ENCODE measurements at places on chromosomes 4 and X.

GRCh38 chrX:149490100-149490499 is 15.0 kb downstream of the IDS start:
- DNase-seq: no peak

- DNase-seq: no peak
Measured at GRCh38 chr4:52675111-52675510, 16.0 kb upstream of the USP46 start.

DNA sequence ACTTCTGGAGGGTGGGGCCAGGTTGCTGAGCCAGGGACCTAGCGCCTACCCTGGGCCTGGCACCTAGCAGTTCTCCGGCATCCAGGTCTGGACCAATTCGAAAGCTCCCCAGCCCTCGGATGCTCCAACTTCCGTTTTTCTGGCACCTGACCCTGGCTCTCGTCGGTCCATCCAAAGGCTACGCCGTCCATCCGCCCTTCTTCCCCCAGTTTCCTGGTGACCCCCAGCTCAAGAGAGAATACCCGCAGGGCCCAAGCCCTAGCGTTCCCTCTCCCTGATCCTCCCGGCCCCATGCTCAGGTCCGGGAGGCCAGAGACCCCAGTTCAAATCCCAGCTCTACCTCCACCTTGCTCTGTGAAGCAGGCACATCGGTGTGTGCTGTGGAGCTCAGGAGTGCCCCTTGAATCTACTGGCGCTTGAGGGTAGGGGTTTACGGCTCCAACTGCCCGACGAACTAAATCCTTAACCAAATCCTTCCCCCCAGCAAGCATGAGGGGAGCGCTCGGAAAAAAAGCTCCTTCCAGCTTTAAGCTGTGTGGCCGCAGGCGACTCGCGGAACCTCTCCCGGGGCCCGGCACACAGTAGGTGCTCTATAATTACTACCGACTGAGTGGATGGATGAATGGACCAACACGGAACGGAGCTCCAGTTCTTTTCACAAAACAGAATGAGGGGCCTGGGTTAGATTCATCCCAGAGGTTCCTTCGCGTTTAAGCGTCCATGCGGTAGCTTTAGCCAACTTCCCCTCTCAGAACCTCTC is 1.1 kb downstream of the CRMP1 start:
- DNase-seq: no peak

DNA sequence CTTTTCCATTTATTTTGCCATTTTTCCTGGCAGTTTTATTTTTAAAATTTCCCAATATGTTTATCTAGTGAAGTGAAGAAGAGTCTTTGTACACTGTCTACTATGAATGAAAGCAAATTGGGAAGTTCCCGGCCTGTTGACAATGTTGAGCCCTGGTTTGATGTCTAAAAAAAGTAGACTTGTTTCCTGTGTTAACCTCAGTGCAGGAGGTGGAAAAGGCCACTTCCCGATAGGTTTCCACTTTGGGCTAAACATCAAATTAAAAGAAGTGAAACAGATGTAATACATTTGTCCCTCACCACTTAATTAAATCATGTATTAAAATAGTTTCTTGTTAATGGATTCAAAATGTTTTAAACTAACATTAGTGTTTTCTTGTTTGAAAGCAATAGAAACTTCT is 30.0 kb downstream of the BBS12 start:
- DNase-seq: no peak

- no peak for DNase-seq
Measured at GRCh38 chr4:182494103-182494502, 250.9 kb downstream of the TENM3 start.

DNA sequence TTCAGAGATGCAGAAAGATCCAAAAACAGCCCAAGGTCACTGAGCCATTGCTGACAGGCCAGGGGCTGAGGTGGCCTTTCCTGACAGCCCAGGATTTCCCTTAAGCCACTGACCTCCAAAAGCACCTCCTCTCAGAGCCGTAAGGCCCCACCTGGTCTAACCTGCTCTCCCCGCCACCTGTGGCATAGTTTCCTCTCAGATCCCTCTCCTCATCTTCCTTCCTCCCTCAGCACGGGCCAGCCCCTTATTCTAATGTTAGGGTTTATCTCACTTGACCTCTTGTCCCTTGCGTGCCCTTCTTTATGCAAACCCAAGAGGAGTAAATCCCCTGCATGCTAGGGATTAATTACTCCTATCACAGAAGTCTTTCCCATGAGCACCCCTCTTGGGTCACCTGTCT is 113.0 kb downstream of the RBM47 start:
- DNase-seq: no peak

- no peak for DNase-seq
Measured at GRCh38 chr4:179762840-179763239, 2320.6 kb upstream of the AGA start.

- DNase-seq: no peak
Measured at GRCh38 chr4:1321946-1322650, 24.9 kb upstream of the UVSSA start.

DNA sequence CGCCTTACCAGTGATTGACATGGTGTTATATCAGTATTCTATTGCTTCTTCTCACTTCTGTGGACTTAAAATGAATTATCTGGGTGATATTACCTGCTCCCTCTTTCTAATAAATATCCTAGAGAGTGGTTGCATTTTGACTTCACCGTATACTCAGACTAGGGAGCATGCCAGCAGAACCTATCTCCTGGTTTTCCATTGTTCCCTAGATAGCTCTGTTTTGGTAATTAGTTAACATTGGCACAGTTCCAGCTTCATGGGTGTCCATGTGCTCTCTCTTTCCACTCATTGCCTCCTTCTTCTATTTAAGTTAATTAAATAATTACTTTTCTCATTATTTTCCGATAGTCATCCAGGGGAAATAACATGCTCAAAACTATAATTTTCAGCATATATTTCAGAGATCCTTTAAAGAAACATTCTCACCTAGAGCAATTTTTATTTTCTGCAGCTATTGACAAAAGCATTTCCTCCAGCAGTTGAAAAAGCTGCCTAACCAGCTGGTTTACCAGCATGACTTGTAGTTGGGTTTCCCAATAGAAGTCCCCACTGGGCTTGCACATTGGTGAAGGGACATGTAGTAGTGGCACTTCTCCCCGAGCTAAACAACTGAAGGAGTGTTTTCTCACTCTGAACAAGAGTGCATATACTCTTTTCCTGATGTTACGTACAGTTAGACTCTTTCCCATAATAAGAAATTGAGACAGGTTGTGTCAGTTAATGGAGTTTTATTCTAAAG is 27.9 kb upstream of the PAPSS1 start:
- DNase-seq: no peak

- no peak for DNase-seq
Measured at GRCh38 chrX:130330706-130331105, 9.0 kb upstream of the SLC25A14 start.

DNA sequence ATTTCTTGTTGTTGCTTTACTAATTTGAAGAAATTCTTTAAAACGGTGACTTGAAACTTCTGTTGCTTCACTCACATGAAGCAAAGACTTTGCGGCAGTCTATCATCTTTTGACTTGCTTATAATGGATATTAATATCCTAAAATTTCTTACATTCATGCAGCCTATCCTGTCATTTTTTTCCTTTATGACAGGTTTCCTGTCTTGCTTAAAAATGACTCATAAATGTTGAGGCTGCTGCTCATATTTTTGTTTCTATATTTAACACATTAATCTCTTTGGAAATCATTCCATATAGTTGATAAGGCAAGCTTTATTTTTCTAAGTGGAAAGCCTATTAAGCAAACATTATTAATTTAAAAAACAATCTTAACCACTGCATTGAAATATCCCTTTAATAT is 176.6 kb upstream of the GALNTL6 start:
- no peak for DNase-seq

DNA sequence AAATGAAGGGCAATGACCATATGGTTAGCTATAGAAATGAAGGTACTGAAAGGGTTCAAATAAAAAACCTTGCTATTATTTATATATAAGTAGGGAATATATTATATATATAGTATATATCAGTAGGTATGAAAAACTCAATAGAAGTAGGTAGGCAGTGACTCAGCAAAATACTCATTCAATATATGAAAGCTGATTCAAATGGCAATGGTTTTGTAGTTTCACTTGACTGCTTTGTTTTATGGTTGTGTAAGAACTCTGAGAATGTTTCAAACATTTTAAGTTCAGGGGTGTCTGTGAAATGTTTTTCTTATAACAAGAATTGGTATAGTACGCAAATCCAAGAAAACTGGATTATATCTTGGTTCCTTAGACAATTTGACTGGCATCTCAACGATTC is 4.1 kb downstream of the ZNF280C start:
- DNase-seq: no peak

DNA sequence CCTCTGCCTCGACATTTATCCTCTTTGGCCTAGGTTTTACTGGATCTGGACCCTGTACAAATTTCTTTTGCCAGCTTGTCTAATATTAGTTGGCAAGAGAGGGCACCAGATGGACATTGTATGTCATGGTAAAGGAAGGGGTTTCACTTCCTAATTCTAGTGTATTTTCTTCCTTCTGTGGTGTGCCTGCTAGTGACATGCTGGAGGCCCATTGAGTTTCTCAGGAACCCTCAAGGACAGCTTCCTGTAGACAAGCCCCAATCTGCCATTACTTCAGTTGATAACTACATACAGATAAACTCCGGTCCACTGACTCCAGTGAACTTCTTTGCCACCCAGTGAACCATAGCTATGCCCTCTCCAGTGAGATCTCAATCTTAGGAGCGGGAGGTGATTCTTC is 116.9 kb downstream of the STPG2 start:
- no peak for DNase-seq

- no peak for DNase-seq
Measured at GRCh38 chr4:2350982-2351381, 67.5 kb downstream of the ZFYVE28 start.

DNA sequence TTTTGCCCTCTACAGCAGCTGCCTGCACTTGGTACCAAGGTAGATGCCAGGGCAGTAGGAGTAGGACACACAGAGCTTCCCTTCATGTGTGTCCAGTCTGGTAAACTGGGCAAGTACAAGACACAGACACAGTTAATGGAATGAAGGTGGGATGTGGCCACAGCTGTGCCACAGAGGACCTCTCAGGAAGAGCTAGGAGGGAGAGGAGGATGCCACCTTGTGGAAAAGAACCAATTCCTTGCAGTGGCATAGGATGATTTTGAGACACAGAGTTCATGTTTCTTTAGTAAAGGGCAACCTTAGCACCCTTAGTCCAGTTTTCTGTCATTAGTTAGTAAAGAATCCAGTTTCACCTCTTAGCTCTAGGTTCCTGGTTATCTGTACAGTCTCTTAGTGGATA is 36.3 kb upstream of the TBC1D14 start:
- no peak for DNase-seq

GRCh38 chr4:185346975-185347601 is 48.6 kb downstream of the LRP2BP start:
- no peak for DNase-seq

GRCh38 chrX:15854080-15854655 is 445 bp downstream of the AP1S2 start:
- no peak for DNase-seq

- no peak for DNase-seq
Measured at GRCh38 chrX:13440176-13440575, 120.3 kb upstream of the ATXN3L start.

GRCh38 chr4:186932631-186933187 is 209.1 kb upstream of the FAT1 start:
- DNase-seq: no peak

DNA sequence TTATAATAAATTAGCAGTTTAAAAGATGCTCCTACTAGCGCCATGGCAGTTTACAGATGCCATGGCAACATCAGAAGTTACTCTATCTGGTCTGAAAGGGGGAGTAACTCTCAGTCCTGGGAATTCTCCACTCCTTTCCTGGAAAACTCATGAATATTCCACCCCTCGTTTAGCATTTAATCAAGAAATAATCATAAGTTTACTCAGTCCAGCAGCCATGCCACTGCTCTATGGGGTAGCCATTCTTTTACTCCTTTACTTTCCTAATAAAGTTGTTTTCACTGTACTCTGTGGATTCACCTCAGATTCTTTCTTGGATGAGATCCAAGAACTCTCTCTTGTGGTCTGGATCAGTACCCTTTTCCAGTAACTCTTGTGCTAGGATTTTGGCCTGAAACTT is 52.3 kb downstream of the GUCY1B1 start:
- DNase-seq: no peak

GRCh38 chr4:128393101-128393704 is 105.6 kb upstream of the PGRMC2 start:
- DNase-seq: no peak

DNA sequence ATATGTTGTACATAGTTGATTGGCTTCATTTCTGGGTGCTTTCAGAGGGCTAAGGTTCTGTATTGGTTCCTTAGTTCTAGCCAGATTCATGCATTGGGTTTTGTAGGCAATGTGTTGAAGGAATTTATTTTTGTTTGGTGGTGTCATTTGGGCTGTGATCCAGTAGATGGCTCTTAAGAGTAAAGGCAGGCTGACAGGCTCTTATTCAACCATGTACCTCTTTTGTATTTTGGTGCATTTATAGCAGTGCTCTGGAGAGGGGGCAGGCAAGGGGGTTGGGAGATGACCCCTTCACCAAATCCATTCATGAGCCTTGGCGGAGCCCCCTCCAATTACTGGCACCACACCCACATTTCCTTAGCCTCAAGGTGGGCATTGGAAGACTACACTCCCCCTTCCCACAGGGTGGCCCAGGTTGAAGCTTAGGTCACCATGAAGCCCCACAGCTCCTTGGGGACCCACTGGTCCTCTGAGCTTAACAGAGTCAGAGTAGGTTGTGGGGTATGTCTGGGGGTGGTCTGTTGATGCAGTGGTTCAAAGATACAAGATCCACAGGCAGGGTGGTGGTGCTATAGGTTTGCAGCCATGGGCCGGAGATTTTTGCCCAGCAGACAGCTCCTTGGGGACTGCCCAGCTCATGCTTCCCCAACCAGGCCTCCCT is 143.0 kb upstream of the GNPDA2 start:
- no peak for DNase-seq

GRCh38 chr4:156718226-156718625 is 253.4 kb downstream of the PDGFC start:
- no peak for DNase-seq

DNA sequence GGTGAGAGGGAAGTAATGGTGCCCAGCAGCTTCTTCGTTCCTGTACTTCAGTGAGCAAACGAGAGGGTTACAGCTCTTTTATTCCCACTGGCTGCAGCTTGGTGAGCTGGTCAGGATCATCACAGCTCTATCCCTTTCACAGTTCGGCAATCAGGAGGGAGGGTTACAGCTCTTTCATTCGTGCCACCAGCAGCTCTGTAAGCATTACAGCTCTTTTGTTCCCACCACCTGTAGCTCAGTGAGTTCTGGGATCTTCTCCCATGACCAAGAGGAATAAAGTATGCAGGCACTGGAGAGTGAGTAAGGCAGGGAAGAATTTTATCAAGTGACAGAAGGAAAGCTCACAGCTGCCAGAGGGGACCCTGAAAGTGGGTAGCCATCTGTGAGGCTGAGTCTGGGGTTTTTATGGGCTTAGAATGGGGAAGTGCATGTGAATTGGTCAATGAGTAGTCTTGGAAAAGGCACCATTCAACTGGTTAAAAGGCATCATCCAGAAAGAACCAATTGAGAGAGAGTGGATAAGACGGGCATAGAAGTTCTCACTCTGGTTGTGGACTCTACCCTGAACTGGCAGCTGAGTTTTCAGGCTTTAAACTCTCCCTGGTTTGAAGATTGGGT is 123.7 kb downstream of the COX18 start:
- DNase-seq: no peak
